ENCODE measurements at places on chromosomes 3 and 15.
A peak's percentile ranks its signal among the peaks of the same experiment; 100 is the strongest.

GRCh38 chr3:87298111-87298718 is 21.8 kb upstream of the POU1F1 start:
- DNase-seq = no peak

- DNase-seq = no peak
Measured at GRCh38 chr3:190339130-190339529, 16.9 kb upstream of the CLDN1 start.

DNA sequence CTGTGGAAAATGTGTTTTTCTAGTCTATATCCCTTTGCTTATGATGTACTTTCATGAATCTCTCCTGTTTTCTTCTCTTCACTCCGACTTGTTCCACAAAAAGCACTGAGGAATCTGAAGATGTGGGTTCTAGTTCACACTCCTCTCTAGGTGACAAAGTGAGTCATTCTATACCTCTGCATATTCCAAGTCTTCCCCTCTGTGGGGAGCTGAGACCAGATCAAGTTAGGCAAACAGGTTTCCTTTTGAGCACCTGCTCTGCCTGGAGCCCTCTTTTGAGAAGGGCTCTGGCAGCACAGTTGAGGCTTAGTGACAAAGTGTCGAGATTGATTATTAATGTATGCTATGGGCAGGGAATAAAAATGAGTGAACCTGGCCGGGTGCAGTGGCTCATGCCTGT is 82.4 kb upstream of the VGLL4 start:
- DNase-seq = no peak

DNA sequence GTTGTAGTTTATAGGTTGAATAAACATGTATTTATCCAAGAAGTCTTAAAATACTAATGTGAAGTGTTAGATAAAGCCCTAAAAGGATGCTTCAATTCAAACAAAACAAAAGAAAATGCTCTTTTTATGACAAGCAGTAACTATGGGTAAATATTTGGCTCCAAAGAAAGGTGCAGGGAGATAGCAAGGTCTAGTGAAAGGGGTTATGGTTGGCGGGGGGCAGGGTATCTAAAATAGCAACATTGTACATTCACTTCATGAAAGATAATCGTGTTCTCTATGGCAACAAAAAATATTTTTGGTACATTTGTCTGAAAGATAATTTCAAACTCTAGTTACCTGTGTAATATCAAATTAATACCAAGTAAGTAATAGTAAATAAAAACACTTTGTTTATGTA is 149.5 kb downstream of the FGF12 start:
- DNase-seq = no peak

DNA sequence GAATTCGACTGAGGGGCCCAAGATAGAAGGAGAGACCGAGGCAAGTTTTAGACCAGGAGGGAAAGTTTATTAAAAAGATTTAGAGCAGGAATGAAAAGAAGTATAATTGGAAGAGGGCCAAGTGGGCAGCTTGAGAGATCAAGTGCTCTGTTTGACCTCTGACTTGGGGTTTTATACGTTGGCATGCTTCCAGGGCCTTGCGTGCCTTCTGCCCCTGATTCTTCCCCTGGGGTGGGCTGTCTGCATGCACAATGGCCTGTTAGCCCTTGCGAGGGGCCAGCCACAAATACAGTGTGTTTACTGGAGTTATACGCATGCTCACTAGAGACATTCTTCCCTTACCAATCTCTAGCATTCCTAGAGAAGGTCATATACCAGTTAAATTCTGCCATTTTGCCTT is 70.7 kb upstream of the LARS2 start:
- DNase-seq = no peak

DNA sequence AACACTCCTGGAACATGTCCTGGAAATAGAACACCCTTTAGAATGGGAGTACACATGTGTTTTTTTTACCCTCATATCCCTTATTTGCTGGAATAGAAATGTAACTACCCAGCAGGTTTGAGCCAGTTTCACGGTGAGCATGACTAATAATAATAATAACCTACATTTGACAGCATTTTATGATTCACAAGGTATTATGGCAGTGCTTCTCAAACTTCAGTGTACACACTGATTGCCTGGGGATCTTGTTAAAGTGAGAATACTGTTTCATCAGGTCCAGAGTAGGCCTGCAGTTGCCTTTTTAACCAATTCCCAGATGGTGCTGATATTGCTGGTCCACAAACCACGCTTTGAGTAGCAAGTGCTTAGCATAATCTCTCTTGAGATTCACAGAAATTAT is 63.9 kb downstream of the NFKBIZ start:
- DNase-seq = no peak

GRCh38 chr15:69727121-69727924 is 274.7 kb downstream of the RPLP1 start:
- DNase-seq = no peak

GRCh38 chr3:72036899-72037298 is 252.0 kb upstream of the PROK2 start:
- no peak for DNase-seq

- DNase-seq = no peak
Measured at GRCh38 chr3:36674816-36675215, 89.5 kb downstream of the DCLK3 start.

DNA sequence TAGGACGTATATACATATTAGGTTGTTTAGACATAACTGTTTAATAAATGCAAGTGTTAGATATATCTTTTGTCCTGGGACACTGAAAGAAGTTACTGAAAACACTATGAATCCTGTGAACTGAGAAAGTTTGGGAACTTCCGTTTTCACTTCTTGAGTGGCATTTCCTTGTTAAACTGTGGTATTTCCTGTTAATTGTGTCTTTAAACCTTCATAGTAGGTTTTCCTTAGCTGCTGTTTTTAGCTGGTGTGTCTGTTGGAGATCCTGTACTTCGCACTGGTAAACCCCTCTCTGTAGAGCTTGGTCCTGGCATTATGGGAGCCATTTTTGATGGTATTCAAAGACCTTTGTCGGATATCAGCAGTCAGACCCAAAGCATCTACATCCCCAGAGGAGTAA is 37.1 kb downstream of the ATP6V1A start:
- DNase-seq = no peak

DNA sequence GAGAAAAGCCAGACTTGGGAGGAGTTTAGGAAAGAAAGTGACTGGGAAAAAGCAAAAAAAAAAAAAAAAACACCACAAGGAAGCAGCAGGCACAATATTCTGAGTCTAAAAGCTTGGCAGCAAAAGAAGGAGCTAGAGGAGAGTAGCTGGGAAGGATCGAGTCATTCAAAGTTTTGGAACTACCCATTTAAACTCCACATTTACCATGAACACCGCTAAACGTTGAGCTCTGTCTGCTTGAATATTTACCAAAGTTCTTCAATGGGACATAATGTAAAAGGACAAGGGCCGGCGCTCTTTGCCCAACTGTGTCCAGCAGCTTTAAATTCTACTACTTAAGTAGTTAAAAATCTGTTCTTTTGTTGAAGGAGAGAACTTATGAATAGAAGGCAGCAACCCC is 481.9 kb downstream of the FOXP1 start:
- no peak for DNase-seq

DNA sequence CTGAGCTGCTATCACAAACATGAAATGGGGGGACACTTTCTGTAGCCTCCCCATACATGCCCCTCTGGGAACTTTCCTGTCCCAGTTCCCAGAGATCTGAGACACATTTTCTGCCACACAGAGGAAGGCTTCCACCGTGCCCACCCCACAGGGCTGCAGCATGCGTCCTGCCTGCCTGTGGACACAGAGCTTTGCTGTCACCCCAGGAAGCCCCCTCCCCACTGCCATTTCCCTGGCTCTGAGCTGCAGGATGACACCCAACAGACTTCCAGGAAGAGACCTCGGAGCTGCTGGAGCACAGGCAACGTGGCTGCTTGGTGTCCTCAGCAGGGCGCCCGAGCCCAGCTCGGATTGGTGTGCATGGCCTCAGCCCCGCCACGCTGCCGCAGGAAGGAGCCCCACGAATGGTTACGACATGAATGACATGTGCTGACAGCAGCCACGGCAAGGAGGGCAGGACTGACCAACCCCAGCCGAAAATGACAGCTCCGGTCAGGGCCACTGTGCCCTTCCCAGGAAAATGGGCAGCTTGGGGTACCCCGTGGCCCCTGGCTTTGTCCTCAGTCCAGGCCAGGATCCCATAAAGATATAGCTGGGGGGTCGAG is 81.3 kb downstream of the VGLL4 start:
- DNase-seq = no peak

GRCh38 chr15:58362262-58362922 is 69.4 kb upstream of the LIPC start:
- no peak for DNase-seq

DNA sequence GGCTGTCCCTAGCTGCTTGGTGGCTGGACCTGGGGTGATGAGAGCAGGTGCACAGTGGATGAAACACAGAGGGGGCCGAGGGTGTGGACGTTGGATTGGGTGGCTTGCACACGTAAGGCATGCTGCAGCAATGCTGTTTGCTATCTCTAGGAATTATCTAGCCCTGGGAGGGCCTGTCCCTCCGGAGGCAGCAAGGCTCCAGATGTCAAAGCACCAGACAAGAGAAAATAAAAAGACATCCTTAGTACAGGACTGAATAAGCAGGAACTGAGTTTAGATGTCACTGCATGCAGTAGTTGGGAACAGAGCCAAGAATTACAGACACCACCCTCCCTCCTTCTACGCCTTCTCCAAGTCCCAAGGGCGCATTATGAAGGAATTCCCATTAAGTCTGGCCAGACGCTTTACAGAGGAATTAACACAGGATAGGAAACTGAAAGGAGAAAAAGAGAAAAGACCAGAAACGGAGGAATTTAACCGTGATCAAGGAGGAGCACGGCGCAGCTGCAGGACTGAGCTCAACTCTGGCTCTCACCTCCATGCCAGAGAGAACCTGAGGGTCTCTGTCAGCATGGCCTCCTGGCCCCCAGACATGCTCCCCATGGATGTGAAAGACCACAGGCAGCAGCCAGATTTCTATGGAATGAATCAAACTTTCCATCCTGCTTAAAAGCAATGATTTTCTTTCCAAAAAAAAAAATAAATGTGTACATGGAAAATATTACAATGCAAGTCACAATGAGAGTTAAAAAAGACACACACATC is 13.8 kb downstream of the ATP10A start:
- no peak for DNase-seq

DNA sequence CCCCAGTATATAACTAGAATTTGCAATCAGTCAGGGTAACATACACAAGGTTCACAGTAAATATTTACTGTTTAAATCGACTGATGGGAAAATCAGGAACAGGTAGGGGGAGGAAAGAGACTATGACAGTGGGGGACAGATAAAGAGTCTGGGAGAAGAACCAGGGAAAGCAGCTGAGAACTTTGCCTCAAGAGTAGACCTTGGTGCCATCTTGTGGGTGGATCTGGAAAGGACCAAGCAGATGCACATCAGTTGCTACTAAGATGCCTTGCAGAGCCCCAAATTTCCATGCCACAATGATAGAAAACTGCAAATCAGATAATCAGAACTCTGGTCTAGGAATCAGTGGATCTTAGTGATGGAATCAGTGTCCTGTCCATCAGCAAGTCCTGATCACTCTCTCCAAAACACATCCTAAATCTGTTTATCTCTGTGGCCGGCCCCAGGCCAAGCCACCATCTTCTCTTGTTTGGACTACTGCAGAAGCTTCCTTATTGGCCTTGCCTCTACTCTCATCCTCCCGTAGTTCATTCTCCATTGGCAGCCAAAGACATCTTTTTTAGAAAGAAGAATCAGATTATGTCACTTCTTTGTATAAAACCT is 62.7 kb downstream of the PDE8A start:
- peak; percentile 9 for DNase-seq

DNA sequence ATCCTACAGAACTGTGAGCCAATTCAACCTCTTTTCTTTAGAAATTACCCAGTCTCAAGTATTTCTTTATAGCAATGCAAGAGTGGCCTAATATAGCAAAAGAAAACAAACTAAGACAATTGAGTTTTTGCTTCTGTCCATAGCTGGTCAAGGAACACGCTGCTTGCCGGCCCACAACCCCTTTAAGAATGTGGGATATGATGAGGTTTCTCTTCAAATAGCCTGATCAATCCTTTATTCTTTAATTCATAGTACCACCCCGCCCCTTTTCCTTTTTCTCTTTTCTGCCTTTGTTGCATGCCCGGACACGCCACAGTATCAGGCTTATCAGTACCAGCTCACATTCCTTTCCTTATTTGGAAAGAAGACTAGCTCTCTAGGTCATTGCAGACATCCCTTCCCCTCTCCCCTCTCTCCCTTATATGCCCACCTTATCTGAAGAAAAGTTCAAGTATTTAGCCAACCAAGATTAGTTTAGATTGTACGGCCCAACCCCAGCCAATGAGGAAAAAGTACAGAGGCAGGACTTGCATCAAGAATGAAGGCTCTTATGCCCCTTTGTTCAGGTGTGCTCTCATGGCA is 404.5 kb downstream of the OCA2 start:
- DNase-seq = no peak

DNA sequence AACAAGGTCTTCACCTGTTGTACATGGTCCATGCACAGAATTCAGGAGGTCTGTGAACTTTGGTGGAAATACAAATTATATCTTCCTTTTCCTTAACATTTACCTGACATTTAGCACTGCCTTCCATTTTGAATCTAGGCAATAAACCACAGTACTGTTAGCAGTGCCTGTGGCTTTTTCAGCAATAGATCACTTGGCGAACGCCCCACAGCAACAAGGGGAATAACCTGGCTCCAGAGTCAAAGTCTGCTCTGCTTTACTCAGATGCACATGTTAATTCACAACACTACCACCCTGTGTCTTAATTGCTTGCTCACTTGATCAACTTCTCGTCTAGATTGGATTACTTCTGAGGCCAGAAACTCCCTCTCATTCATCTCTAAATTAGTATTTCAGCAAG is 414.6 kb upstream of the PROK2 start:
- DNase-seq = no peak

- no peak for DNase-seq
Measured at GRCh38 chr15:82108489-82109078, 62.8 kb upstream of the MEX3B start.

DNA sequence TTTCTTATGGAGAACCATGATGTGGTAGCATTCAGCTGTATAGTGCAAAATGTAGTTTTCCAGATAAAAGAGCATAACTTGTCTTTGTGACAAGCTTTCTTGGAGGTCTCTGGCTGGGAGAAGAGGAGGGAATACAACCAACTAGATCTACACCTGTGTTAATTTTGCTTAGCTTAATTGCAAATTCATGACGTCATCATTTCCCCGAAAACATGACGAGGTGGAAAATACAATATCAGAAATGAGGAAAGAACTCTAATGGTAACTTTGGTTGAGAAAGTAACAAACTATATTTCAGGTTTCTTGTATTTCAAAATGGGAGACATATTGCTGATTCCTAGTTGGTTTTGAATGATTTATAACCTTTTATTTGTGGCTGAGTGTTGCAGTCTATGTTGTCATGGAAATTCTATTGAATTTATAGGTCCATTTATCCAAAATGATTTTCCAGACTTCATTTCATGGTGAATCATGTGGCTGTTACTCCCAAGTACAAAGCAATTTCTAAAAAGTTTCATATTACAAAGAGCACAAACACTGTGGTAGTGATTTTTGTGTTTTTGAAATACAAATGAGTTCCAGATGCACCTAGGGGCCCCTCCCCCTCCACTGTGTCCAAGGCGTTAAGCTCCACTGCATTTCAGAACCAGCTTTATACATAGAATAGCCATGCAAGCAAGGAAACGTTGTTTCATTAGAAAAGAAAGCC is 307.2 kb downstream of the FEZF2 start:
- DNase-seq = no peak
